GM23338 (cell line): ENCODE measurements at places on chromosomes 16 and 17. TPM values are rescaled to one million over a fixed set of nuclear protein-coding genes. Genes with fewer than 3 reads are reported as not detected.
A peak's percentile ranks its signal among the peaks of the same experiment; 100 is the strongest.

DNA sequence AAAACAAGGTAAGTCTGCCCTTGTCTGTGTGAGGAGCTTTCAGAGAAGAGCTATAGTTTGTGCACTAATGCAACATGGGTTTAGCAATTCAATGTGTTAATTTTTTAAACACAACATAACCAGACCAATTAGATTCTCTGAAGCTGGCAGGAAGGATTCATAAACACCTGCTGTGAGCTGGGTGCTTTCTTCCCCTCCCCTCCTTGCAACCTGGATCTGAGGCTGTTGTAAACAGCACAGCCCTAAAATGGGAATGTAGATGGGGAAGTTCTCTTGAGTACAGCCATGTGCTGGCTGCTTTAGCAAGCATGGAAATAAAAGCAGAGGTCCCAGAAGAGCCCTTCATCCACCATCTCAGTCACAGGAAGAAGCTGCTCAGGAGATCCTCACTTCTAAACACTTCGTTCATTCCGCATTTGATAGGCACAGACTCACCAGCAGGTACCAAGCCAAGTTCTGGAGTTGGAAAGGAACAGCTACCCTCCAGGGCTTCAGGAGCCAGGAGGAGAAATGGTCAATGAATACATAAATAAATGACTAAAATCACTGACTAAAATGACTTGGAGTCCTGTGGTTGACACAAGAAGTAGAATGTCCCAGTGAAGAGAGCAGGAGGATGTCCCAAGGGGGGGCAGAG, 21.7 kb downstream of the AXIN2 start:
- no peak for DNase-seq

DNA sequence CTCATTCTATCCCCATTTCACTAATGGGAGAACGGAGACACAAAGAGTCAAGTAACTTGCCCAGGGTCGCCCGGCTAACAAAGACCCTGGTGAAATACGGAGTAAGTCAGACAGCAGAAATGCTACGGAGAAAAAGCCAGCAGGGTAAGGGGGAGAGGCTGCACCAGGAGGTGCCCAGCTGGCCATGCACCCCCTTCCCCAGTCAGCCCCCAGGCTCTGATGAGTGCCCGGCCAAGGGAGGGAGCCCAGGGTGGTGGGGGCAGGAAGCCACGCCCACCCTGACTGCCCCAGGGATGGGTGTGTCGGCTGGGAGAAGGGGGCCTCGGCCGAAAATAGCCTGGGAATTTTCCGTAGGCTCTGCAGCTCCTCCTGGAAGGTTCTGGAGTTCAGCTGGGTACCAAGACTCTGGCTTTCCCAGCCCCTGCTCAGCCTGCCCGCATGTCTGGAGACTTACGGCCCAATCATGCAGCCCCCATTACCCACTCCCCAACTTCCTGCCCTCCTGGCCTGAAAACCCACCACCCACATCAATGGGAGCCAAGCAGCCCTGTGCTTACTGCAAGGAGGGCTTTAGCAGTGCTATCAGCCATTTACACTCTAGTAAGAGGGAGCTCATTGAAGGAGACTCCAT, 4.2 kb downstream of the CARHSP1 start:
- DNase-seq: no peak

GRCh38 chr17:47222047-47222446, 12.9 kb downstream of the MYL4 start:
- DNase-seq: no peak

- no peak for DNase-seq
These were observed 50.3 kb upstream of the TMC5 start for GRCh38 chr16:19367335-19367734.

GRCh38 chr17:78526231-78527025, 50.8 kb downstream of the DNAH17 start:
- peak; percentile 28 for DNase-seq

DNA sequence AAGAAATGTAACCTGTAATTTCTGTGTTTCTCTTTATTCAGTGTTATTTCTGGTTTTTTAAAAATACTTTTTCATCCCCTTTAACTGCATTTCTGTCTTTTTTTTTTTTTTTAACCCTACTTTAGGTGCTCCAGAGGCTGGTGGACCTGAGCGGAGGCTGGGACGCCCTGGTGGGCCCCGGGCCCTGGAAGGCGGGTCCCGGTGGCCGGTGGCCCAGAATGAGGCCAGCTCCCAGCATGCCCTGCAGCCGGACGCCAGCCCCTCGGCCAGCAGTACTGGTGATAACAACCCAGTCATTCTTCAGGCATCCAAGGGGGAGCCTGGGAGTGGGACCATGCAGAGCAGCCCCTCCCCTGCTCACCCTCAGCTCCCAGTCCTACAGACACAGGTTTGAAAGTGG, 1.5 kb downstream of the SRCAP start:
- DNase-seq: no peak

DNA sequence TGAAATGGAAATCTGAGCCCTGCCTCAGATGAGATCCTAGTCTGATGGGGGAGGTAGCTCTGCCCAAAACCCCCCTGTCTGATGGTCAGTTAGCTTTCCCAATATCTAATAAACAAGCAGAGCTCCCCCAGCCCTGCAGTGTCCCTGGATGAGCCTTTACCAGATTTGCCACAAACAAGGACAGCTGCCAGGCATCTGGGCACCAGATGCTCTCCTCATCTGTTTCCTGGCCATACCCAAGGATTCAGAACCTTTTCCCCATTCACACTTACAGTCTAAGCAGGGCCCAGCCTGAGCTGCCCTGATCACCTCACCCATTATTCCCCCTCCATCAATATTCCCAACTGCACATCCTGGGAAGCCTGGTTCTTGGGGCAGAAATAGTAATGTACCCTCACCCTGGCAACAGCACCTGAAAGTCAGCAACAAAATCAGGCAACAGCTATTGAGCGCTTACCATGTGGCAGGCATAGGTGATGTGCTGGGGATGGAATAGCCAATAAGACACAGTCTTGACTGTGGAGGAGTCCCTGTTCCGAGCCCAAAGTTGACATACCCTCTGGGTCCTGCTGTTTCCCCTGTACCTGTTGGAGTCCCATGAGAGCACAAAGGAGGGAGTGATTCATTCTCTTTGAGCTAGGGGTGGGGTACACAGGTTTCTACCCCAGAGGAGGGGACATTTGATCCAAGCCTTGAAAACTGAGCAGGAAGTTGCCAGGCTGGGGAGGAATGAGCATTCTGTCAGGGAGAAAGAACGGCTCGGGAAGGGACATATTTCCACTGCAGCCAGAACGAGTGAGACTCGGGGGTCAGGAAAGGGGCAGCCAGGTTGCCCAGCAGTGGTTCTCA, 147.4 kb downstream of the TMEM132E start:
- no peak for DNase-seq

GRCh38 chr17:76080768-76081287, 1.8 kb downstream of the ZACN start:
- DNase-seq: no peak

The KRTAP4-9 gene
- total RNA-seq: not detected in 2 replicates

The SGCA gene
- not detected in 2 replicates for total RNA-seq

DNA sequence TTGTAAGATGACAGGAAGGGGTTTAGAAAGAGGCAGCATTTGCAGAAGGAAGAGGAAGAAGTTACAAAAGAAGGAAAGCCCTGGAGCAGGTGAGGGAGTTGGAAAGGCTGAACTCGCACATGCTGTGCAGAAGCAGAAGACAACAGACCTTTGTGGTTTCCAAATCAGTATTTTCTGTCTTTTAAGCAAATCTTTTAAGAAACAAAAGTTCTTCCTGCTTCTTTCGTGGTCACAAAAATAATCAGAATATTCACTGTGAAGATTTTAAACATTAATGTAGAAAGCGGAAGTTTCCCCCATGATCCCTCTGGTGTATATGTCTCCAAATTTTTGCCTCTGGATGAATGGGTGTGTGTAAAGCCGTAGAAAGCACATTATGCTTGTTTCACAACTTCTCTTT, 25.8 kb downstream of the ZNRF1 start:
- no peak for DNase-seq

GRCh38 chr16:56197192-56197992, 6.1 kb downstream of the GNAO1 start:
- DNase-seq: peak; percentile 48

The ARRB2 gene
- total RNA-seq: 23.0 and 45.0 TPM in 2 replicates

DNA sequence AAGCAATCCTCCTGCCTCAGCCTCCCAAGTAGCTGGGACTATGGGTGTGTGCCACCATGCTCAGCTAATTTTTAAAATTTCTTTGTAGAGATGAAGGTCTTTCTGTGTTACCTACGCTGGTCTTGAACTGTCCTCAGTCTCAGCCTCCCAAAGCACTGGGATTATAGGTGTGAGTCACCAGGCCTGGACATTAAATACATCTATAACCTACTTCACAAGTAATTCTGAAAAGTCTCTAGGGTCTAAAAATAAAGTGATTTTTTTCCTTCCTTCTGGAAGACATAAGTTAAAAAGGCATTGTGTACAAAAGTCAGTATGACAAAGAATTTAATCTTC, 118.3 kb downstream of the PARN start:
- no peak for DNase-seq

DNA sequence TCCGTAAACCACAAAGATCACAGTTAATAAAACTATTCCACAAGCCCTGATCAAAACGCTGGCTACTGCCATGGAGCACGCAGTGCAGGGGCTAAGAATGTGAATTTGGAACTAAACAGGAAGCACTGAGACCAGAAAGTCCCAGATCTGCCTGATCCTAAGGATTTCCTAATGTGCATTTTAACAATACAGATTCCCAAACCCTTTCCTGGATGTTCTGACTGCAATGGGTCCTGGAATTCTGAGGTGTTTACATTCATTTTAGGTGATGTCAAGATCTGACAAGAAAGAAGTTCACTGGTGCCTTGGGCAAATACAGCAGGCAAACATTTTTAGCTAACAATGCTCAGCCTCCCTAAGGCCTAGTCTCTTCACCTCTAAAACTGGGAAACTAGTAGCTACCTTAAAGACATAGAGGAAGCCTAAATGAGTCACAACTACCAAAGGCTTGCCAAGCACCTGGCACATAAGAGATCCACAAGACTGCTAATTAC, 10.3 kb downstream of the NSMCE1 start:
- DNase-seq: no peak

GRCh38 chr17:39455919-39456318, 4.9 kb upstream of the MED1 start:
- DNase-seq: no peak

DNA sequence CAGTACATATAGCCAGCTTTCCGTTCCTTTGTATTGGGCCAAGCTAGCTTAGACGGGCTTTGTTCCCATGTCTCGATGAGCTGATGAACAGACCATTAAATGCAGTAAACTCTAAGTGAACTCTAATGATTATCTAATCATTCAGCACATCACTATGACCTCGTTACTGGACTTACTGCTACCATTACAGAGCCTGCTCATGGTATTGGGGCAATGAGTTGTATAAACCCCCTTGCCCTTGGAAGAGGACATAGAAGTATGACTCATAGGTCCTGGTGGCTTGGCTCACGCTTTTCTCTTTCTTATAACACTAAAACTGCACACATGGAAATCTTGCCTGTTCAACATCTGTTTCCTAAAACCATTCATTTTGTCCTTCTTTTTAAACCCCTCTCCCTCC, 93.6 kb upstream of the DYNLRB2 start:
- DNase-seq: no peak

DNA sequence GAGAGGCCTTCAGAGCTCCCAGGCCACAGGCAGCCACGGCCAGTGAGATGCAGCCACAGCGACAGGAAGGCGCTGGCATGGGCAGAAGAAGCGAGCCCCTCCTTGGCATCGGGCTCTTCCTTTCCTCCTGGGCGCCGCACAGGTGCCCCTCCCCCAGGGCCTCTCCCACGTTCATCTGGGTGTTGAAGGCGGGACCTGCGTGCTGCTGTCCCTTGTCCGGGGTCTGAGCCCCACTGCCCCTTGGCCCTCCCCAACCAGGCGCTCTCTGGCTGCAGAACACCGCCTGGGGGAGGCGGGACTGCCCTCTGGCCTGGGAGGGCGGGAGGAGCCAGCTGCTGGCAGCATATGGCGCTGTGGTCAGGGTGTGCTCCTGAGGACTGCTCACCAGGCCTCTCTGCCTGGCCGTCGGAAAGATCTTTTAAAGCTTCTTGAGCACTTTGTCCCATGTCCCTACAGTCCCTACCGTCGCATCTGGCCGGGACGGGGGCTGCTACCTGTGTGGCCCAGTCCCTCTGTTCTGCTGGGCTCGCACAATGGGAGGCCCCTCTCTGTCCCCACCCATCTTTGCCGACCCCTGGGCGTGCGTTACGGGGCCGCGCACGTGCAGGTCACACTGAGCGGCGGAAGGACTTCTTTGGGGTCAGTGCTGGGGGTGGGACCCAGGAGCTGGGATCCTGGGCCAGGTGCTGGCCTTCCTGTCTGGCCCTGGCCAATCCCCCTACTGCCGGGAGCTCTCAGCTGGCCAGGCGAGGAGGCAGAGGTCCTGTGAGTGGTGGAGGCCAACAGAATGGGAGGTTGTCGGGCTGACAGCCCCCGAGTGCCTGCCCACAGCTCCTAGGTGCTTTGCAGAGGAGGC, 1.7 kb downstream of the SLC25A10 start:
- DNase-seq: no peak

- no peak for DNase-seq
These were observed 46.0 kb downstream of the YPEL2 start for GRCh38 chr17:59377410-59377809.

The RABEP2 gene
- 25.2 and 27.2 TPM in 2 replicates for total RNA-seq

GRCh38 chr16:1548233-1548632, 14.8 kb downstream of the TMEM204 start:
- DNase-seq: no peak

DNA sequence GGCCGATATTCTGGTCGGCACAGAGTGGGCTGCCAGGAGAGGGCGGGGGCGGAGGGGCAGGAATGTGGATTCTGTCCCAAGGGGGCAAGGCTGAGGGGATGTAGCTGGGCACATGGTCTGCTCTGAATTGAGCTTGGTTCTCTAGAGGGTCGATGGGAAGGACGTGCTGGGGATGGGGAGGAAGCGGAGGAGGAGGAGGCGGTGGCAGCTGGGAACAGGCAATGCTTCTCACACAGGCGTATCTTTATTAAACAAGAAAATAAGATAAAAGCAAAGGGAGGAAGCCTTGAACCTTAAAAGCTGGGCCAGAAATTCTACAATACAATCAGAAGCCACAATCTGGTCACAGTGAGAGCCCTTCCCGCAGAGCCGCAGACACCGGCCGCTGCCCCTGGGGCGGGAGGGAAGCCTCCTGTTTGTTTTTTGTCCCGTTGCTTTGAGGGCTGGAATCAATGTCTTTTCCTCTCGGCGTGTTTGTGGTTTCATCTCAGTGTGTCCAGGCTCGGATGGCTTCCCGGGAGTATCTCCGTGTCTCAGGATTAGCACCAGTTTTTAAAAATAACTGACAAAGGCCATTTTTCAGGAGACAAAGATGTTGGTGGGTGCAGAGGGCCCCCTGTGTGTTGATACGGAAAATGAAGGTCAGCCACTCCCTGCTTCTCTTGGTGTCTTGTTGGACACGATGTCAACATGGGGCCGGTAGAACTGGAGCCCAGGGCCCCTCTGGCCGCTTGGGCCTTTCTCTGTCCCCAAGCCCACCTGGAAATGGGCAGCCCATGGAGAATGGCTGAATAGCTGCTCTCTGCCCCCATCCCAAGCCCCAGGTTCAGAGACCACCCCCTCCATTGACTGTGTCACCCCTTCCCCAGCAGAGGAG, 12.3 kb upstream of the SLC7A5 start:
- no peak for DNase-seq

DNA sequence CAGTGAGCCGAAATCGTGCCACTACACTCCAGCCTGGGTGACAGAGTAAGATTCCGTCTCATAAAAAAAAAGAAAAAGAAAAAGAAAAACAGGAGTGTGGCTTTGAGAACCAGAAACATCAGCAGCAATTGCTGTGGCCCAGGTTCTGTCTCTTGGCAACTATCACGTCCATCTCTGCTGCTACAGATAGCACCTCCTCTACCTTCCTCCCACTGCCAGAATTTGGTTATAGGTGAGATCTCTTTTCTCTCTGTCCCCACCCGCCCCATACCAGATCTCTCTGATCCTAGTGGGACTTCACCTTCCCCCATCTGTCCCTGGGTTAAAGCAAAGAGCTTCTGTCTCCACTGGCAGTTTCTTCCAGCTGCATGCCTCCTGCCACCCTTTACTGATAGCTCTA, 3.1 kb downstream of the TLCD2 start:
- DNase-seq: no peak
